Natural killer cell (primary cell): ENCODE measurements at places on chromosomes 16 and 17. TPM values are rescaled to one million over a fixed set of nuclear protein-coding genes. Genes with fewer than 3 reads are reported as not detected.

Gene PLK1
- 1.7 TPM for total RNA-seq

Gene C17orf107
- 30.2 TPM for total RNA-seq

- DNase-seq: no peak
Measured at GRCh38 chr16:25888868-25889267, 197.1 kb downstream of the HS3ST4 start.

Gene RAC3
- 2.1 TPM for total RNA-seq

GRCh38 chr16:17340804-17341203 lies 130.0 kb downstream of the XYLT1 start:
- DNase-seq: no peak

GRCh38 chr17:47633996-47634395 lies 15.7 kb upstream of the KPNB1 start:
- DNase-seq: no peak
